ENCODE measurements at places on chromosomes 7 and 10.

GRCh38 chr10:124099604-124100003 is 6.2 kb upstream of the CHST15 start:
- no peak for DNase-seq

DNA sequence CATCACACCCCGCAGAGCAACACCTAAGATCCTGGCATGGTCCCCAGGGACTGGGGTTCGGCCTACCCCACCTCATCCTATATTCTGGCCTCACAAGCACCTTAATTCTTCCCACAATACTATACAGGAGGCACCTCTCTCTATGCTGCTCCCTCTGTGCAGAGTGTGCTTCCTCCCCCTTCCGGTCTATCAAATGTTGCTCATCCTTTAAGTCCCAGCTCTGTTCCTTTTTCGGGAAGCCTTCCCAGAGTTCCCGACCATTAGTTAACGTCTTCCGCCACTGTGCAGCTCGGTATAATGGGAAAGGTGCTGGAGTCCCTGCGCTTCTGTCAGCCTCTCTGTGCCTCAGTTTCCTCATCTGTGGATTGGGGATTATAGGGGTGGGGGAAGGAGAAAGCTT is 21.8 kb downstream of the PALD1 start:
- DNase-seq = no peak

DNA sequence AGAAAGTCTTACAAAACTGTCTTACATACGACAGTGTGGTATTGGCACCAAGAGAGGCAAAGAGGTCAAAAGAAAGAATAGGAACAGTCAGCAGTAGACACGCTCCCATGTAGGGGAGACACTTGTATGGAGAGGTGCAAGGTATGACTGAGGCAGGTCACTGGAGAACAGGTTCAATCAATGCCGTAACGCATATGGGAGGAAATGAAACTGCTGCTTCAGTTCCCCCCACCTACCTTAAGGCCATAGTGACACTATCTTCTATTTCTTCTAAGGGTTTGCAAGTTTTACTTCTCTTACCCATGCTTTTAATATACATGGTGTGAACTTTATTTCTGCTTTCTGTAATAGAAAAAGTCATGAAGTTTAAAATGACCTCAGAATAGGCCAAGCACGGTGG is 5.5 kb upstream of the PITRM1 start:
- DNase-seq = no peak

GRCh38 chr10:44978570-44979280 is at the start of gene DEPP1:
Gene DEPP1 (minus strand): TSS chr10:44978809. CDS start chr10:44978030, 779 bp downstream.
- peak; percentile 82 for DNase-seq

DNA sequence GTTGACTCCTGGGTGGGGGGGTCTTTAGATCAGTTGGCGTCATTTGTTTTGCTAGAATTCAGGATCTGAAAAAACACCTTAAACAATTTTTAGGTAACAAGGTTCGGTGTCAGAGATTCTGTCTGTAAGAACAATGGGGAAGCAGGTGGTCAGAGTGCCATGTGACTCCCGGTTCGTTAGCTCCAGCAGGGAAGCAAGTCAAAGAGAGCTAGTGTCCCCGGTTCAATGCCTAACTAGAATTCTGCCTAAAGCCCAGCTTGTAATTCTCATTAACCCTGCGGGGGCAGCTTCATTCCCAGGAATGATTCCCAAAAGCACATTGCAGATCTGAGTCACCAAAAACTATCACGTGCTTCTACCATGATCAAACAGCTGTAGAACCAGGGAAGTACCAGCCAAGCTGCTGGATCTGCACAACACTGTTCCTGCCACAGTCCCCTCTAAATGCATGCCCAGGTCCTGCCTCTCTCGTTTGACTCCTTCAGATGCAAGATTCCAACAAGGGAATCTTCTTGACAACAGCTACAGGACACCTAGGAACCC is 664.3 kb upstream of the CELF2 start:
- peak; percentile 4 for DNase-seq

- peak; percentile 27 for DNase-seq
Observed at GRCh38 chr7:8442814-8443304, 9.4 kb downstream of the NXPH1 start.

DNA sequence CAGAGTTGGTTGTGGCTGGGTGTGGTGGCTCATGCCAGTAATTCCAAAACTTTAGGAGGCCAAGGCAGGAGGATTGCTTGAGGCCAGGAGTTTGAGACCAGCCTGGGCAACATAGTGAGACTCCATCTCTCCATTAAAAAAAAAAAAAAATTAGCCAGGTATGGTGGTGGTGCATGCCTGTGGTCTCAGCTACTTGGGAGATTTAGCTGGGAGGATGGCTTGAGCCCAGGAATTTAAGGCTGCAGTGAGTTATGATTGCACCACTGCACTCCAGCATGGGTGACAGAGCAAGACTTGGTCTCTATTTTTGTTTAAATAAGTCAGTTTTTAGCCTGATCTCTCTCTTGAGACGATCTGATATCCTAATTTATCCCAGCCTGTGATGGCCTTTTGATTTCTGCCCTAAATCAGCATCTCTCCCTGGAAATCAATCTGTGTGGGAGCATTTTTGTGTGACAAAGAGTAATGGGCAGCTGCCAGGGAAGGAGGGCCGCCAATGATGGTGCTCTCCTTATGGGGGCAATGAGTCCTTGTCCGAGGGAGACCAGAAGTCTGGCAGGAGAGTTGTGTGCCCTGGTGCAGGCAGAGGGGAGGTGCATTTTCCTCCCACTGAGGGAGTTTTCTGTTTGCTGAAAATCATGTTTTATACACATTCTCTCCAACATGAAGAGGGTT is 111.0 kb downstream of the NRP1 start:
- no peak for DNase-seq

DNA sequence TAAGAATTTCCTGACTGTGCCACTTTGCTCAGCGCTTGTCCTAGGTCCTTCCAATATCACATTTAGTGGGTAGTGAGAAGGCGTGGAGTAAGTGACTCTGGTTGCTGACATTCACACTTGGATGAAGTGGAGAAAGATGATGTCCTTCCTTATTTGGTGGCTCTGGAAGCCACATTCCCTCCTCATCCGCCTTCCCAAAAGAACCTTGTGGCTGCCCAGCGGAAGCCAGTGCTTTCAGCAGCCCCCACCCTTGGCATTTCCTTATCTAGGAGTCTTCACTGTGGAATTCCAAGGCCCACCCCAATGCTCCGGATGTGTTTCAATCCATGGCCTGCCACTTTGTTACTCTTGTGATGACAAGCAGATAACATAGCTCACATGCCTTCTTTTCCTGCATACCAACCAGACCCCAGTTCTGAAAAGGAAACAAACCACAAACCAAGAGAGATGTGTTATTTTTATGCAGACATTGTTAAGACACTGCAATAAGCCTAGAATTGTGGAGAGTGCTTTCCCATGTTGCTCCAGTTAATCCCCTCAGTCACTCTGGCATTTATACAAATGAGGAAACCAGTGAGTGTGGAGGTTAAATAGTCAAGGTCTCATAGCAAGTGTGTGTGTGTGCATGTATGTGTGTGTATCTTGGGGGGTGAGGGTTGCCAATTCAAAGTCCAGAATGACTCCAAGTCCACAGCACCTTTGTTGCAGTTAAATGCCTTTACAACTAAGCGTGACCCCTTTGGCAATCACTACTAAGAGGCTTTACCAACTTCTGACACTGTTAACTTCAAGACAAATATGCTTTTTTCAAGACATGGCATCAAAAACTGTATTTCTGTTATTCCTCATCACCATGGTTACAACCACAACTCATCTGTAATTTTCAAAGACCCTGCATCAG is 10.3 kb upstream of the ANKRD1 start:
- no peak for DNase-seq

DNA sequence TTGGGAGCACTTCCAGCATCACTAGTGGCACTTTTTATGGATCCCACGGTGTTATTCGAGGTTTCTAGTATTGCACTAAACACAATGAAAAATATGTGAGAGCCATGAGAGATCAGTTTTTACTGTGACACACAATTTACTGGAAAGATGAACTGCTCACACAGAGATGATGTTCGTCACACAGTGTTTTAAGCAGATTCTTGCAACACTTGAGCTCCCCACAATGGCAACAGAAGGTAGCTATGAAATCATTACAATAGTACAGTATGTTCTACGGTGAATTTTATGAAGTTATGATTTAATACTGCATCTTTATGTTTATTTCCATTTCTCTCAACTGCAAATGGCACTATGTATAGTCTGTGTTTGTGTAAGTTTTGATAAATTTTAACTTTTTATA is 27.4 kb upstream of the ENTPD1 start:
- DNase-seq = no peak

GRCh38 chr10:20128811-20129210 is 312.6 kb downstream of the PLXDC2 start:
- no peak for DNase-seq

GRCh38 chr10:43396061-43396927 is 12.7 kb downstream of the HNRNPF start:
- peak; percentile 80 for DNase-seq

DNA sequence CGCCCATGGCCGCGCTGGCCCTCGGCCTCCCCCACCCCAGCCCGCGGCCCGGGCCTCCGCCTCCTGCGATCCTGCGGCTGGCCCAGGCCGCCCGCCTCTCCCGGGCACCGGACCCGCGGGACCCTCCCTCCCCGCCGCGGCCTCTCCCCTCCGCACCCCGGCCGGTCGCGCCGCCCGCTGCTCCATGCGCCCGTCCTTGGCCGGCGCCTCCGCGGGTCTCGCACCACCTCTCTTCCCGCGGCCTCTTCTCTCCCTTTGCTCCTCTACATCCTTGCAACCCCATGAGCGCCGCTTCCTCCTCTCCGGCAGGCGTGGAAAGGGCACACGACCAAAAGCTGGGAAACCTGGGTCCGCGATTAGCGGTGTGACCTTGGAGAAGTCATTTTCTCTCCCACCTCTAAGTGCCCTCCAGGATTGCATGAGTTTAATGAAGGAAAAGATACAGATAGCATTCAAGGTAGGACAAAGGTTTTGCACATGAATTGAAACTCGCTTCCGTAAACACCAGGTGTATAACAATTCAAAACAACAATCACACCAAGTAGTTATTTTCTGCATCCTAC is 448 bp upstream of the SRPK2 start:
- DNase-seq = peak; percentile 70

DNA sequence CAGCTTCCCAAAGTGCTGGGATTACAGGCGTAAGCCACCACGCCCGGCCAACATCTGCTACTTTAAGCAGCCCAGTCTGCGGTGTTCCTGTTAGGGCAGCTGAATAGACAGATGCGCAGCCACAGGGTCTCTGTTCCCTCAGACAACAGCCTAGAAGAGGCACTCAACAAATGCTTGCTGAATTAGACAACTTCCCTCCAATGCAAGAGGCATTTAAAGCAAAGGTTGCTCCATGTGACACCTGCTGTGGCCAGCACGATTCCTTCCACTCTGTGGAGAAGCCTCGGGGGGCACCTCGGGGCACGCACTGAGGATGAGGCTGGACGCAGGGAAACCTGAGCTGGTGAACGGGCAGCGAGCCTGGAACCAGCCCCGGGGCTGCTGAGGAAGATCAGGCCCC is 237.8 kb downstream of the MAD1L1 start:
- DNase-seq = no peak

- DNase-seq = no peak
Observed at GRCh38 chr7:93375603-93376002, 143.4 kb downstream of the VPS50 start.

DNA sequence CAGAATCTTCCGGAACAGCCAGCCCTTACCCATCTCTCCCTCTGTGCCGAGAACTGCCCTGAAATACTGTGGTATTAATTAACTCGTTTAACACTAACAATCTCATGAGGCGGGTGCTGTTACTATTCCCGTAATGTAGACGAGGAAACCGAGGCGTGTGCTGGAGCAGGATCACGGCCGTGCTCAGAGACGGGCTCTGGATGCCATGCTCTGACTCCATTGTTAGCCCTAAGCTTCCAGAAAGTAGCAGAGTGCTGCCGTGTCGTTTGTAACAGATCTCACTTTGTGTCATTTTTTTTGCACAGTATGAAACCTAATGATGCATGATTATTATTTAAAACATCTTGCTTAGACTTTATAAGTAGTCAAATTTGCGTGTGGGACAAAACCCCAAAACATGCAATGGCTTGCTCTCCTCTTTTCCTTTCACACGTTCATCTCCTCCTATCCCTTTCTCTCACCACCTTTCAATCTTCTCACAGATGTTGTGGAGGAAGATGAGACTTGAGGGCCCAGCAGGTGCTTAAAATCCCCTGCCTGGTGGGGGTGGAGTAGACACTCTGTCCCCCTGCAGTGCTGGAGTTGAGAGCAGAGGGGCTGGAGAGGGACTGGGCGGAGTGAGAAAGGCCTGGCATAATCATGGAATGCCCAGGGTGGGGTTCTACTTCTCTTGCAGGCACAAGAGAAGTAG is 482 bp upstream of the ACTR3C start:
- peak; percentile 8 for DNase-seq

DNA sequence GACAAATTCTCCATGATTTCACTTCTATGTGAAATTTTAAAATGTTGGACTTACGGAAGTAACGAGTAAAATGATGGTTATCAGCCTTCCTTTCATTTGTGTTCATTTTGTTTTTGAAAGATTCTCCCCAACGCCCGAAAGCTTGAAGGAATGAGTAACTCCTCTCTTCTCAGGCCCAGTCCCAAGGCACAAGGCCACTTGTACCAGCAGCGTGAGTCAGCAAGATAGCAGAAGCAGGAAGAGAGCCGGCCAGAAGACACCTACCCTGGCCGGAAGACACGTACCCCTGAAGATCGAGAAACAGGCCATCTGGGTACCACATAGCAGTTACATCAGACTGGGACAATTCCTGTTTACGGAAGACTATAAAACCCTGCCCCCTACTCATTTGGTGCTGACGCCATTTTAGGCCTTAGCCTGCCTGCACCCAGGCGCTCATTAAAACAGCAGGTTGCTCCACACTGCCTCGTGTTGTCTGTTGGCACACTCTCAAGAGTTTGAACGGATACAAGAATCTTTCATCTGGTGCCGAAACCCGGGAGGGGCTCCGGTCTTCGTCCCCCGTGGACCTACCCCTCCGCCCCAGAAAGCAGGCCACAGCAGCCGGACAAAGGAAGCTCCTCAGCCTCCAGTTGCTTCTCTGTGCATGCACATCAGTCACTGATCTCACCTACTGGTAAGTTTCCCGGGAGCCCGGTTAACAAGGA is 60.4 kb downstream of the LRRC17 start:
- no peak for DNase-seq

DNA sequence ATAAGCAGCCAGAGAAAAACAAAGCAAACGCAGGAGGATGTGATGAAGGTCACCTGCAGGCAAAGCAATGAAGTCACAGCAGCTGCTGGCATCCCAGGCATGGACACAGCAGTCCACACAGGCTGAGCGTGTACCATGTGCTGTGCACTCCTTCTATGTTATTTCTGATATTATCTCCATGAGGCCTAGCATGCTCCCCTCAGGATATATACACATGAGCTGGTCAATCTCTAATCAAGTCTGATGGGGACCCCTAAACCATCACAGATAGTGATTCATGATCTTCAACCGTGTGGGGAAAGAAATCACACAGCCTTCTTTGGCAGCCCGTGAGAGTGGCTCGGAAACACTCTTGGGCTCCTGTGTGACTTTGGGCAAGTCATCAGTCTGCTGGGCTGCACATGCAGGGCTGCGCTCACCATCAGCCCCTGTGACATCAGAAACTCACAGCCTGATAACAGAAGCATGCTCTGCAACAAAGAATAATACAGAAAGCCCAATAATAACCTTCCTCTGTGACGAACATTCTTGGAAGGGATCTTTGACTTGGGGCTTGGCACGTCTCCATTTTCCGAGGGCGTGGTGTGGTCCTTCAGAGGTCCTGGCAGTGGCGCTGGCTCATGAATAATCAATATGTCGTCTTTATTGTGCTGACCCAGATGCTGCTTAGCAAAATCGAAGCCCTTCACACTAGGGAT is 83.0 kb upstream of the ATP6V0A4 start:
- no peak for DNase-seq

- no peak for DNase-seq
Observed at GRCh38 chr7:154867068-154867467, 135.9 kb downstream of the PAXIP1 start.

- DNase-seq = peak; percentile 53
Observed at GRCh38 chr10:104809288-104810090, 168.4 kb downstream of the SORCS3 start.
